ENCODE measurements at places on chromosomes 3 and 15. TPM values are rescaled to one million over a fixed set of nuclear protein-coding genes. Genes with fewer than 3 reads are reported as not detected.

GRCh38 chr15:58980351-58980939 lies 7.0 kb upstream of the RNF111 start:
- no peak for DNase-seq

- no peak for DNase-seq
Measured at GRCh38 chr3:32593903-32594525, 23.4 kb upstream of the DYNC1LI1 start.

DNA sequence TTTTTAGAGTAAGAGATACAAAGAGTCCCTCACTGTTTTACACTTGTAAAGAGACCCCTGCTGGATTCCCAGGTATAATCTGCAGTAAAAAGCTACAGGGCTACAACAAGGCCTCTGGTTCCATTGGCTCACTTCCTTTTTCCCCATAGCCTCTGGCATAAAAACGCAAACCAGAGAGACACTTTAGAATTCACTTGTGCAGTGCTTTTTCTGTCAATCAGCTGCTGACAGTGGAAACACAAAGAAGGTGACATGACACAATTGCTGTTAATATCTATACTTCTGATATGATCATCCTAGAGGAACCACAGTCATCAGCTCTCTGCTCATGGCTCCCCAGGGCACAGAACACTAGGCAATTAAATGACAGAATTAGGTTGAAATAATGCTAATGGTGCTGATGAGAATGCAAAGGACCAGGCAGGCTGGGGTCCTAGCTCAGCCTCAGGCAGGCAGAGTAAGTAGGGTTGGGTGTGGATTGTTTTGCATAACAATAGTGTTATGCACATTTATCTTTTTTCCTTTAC lies 667.9 kb upstream of the CFAP20DC start:
- DNase-seq, result peak; percentile 29

GRCh38 chr15:93093765-93094164 lies 4.8 kb upstream of the RGMA start:
- DNase-seq, result no peak

- DNase-seq, result no peak
Measured at GRCh38 chr15:80241508-80241907, 10.5 kb downstream of the CTXND1 start.

DNA sequence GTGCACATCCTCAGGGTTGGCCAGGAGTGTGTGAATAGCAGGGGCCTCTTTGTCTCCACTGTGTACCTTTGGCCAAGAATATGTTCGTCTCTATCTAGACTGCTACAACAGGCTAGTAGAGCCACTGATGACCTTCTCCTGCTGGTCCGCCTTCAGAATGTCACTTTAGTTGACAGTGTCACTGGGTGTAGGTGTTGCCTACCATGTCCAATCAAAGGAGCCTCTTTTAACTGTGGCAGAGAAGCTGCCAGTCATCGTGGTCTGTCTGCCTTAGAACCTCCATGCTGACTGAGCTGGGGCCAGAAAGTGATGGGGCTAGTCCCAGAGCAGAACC lies 40.1 kb downstream of the OXSR1 start:
- DNase-seq, result no peak

MASP1 gene
- total RNA-seq, result 1.2 TPM

SLC7A14 gene
- 2.0 TPM for total RNA-seq

TNIK gene
- 16.4 TPM for total RNA-seq
